Ascending aorta (tissue), 2 donors: ENCODE measurements at places on chromosomes 2 and 18. TPM values are rescaled to one million over a fixed set of nuclear protein-coding genes. Genes with fewer than 3 reads are reported as not detected.

DNA sequence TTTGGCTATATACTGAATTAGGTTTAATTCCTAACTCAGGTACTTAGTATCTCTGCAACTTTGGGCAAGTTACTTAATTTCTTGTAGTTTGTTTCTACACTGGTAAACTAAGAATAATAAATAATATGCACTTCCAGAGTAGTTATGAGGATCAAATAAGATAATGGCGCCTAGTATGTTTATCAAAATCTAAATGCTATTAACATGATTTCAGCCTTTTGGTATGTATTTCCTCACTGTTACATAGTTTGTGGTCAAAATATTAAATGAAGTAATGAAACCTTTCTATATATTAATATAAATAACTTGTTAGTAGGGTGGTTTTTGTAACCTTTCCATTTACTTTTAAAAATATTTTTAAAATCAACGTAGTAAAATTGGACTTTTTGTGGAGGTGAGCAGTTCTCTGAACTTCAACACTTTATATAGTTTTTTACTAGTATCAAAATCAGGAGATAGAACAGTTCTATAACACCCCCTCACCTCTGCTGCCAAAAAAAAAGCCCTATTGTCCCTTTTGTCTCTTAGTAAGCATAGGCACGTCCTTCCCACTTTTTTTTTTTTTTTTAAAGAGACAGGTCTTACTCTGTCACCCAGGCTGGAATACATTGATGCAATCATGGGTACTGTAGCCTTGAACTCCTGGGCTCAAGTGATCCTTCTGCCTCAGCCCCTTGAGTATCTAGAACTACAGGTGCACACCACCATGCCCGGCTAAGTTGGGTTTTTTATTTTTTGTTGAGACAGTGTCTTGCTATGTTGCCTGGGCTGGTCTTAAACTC lies 44.8 kb downstream of the RAB3GAP1 start:
- no peaks in the 10 kb centered on the region for H3K4me1 ChIP-seq
- H3K27ac ChIP-seq, result no peak overlapping the region
- H3K4me3 ChIP-seq, result no peak overlapping the region
- no peaks in the 10 kb centered on the region for H3K27me3 ChIP-seq
- H3K36me3 ChIP-seq, result no peaks in the 10 kb centered on the region
- no peak for DNase-seq

GRCh38 chr2:71347517-71347916 lies 15.9 kb downstream of the ZNF638 start:
- DNase-seq, result no peak
- H3K27me3 ChIP-seq, result no peaks in the 10 kb centered on the region
- H3K4me3 ChIP-seq, result no peak overlapping the region

GRCh38 chr18:39698436-39698835 lies 2132.8 kb upstream of the CELF4 start:
- H3K27me3 ChIP-seq, result no peaks in the 10 kb centered on the region
- no peak overlapping the region for H3K4me3 ChIP-seq
- H3K36me3 ChIP-seq, result no peaks in the 10 kb centered on the region
- no peak overlapping the region for H3K27ac ChIP-seq

DSEL gene
- 19.1 TPM for total RNA-seq

DNA sequence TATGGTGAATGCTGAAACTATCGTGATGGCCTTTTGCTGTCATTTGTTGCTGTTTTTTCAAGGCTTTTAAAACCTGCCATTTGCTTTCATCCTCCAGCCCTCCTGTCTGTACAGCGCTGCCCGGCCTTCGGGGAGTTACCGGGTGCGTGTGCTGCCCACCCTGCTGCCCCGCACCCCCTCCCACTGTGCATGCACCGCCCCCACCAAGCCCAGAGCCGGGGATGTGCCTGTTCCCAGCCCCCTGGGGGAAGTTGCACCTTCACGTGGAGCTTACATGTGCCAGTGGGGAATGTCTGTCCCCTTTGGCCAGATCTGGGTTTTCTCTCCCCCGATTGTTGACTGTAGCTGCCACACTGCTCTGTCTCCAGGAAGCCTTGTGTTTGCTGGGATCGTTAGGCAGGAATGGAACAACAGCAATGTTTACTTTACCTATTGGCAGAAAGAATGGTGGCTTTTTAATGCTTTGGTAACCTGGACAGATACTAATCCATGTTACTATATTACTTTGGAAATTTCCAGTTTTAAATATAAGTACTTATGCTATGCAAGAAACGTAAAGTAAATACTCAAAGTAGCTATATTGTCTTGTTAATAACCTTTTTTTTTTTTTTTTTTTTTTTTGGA lies 64.8 kb upstream of the RBM44 start:
- peaks cover 60% of the 10 kb centered on the region for H3K4me1 ChIP-seq
- H3K27me3 ChIP-seq, result no peaks in the 10 kb centered on the region
- DNase-seq, result no peak
- H3K36me3 ChIP-seq, result peaks cover 23% of the 10 kb centered on the region
- no peak overlapping the region for H3K4me3 ChIP-seq

- H3K27ac ChIP-seq, result no peak overlapping the region
- H3K4me1 ChIP-seq, result peaks cover 14% of the 10 kb centered on the region
- H3K27me3 ChIP-seq, result no peaks in the 10 kb centered on the region
- DNase-seq, result no peak
Measured at GRCh38 chr2:42879913-42880737, 87.7 kb upstream of the HAAO start.

SLC4A3 gene
- 1.8 TPM for total RNA-seq

DNA sequence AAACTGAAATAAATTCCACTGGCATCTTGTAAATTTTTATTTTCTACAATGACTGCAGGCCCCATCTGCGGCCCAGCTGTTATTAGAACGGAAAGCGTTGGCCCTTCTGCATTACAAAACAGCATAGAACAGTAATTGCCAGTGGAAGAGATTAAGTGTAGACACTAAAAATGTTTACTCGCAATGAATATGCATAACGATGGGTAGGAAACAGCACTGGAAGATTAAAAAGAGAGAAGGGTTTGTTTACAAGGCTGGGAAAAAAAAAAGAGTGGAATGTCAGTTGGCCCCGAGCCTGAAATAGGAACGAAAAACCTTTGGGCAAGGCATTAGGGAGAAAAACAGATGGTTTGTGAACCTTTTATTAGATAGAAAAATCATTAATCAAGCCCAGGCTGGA lies 275.9 kb upstream of the TCF4 start:
- no peaks in the 10 kb centered on the region for H3K36me3 ChIP-seq
- no peaks in the 10 kb centered on the region for H3K27me3 ChIP-seq
- DNase-seq, result no peak
- H3K4me3 ChIP-seq, result no peak overlapping the region
- H3K4me1 ChIP-seq, result no peaks in the 10 kb centered on the region

GRCh38 chr2:182540252-182540651 lies 113.4 kb upstream of the PDE1A start:
- no peaks in the 10 kb centered on the region for H3K27me3 ChIP-seq
- H3K4me3 ChIP-seq, result no peak overlapping the region
- no peak for DNase-seq
- no peaks in the 10 kb centered on the region for H3K4me1 ChIP-seq

FSHR gene
- not detected for total RNA-seq

- H3K27ac ChIP-seq, result peak overlapping the region; percentile 91
- H3K4me3 ChIP-seq, result no peak overlapping the region
- H3K36me3 ChIP-seq, result no peaks in the 10 kb centered on the region
- H3K27me3 ChIP-seq, result no peaks in the 10 kb centered on the region
- peak; percentile 92 for DNase-seq
Measured at GRCh38 chr2:64404002-64404731, 49.8 kb upstream of the LGALSL start.
